ENCODE measurements at places on chromosomes 3 and 15.

DNA sequence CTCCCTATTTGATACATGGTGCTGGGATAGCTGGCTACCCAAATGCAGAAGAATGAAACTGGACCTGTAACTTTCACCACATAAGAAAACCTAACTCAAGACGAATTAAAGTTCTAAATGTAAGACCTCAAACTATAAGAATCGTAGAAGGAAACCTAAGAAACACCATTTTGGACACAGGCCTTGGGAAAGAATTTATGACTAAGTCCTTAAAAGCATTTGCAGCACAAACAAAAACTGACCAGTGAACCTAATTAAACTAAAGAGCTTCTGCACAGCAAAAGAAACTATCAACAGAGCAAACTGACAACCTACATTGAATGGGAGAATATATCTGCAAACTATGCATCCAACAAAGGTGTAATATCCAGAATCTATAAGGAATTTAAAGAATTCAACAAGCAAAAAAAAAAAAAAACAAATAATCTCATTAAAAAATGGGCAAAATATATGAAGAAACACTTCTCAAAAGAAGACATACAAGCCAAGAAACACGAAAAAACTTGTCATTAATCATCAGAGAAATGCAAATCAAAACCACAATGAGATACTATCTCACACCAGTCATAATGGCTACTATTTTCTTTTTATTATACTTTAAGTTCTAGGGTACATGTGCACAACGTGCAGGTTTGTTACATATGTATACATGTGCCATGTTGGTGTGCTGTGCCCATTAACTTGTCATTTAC, 37.0 kb downstream of the HDGFL3 start:
- no peak for DNase-seq

DNA sequence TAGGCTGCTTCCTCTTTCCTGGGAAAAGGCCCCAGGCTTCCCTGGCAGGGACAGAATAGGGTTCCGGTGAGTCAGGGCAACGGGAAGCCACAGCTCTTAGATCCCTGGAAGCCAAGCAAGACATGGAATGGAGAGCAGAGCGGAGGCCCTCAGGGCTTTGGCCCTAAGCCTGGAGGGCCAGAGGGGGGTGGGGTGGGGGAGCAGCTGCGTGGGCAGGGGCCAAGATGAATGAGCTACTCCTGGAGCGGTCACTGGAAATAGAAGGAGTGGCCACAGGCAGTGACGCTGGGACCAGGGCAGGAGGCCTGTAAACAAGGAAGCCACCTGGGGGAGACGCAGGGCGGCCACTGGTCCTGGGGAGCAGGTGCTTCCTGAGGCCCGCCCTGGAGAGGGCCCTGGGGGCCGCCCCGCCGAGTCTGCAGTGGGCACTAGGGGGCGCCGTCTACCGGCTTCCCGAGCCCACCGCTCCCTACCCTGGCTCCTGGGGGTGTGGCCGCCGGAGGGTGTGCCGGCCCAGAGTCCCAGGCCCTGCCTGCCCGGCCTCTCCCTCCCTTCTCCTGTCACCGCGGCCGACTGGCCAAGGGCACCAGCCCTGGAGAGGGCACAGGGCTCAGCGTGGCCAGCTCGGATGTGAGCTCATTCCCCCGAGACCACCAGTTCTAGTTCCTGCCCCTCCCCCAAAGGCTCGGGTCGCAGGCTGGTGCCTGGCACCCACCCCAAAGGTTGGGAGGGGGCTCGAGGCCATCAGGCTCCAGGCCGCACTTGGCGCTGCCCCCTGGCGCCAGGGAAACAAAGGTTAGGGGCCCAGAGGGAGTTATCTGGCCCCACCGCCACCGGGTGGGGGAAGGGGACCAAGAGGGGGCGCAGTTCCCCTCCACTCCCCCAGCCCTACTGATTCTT, 12.1 kb downstream of the VPS18 start:
- DNase-seq: peak; percentile 78

- no peak for DNase-seq
Measured at GRCh38 chr3:180762866-180763265, 83.6 kb upstream of the CCDC39 start.

GRCh38 chr15:69493406-69493805, 40.8 kb downstream of the RPLP1 start:
- no peak for DNase-seq

- DNase-seq: no peak
Measured at GRCh38 chr15:89101302-89102193, 13.3 kb downstream of the ABHD2 start.

- DNase-seq: peak; percentile 23
Measured at GRCh38 chr3:36991923-36992805, 767 bp downstream of the EPM2AIP1 start.
